ENCODE measurements at places on chromosomes 7 and 10. TPM values are rescaled to one million over a fixed set of nuclear protein-coding genes. Genes with fewer than 3 reads are reported as not detected.

Gene OR13A1
- total RNA-seq: not detected

Gene VSTM4
- total RNA-seq: 0.24 TPM

Gene ARMH3
- 18.8 TPM for total RNA-seq

Gene GPNMB
- 0.43 TPM for total RNA-seq

Gene HOXA3
- total RNA-seq: not detected

Gene ELN
- total RNA-seq: not detected

Gene ABCB1
- 4.7 TPM for total RNA-seq

Gene GPR37
- total RNA-seq: not detected

Gene CTAGE8
- total RNA-seq: 1.8 TPM

Gene UTF1
- total RNA-seq: not detected

Gene NCOA4
- 79.9 TPM for total RNA-seq

Gene CNNM1
- total RNA-seq: 0.41 TPM

Gene SFR1
- 16.8 TPM for total RNA-seq
